ENCODE measurements at places on chromosomes 11 and 22. TPM values are rescaled to one million over a fixed set of nuclear protein-coding genes. Genes with fewer than 3 reads are reported as not detected.
A peak's percentile ranks its signal among the peaks of the same experiment; 100 is the strongest.

The DRD4 gene
- total RNA-seq, result not detected

The MMP27 gene
- total RNA-seq, result not detected

The OR2D2 gene
- total RNA-seq, result 0.24 TPM

The DDI1 gene
- total RNA-seq, result not detected

The GVQW3 gene
- total RNA-seq, result 2.3 TPM

The GRIA4 gene
- 3.7 TPM for total RNA-seq

The TMPRSS4 gene
- total RNA-seq, result 10.9 TPM

The APOA5 gene
- 20.3 TPM for total RNA-seq

The LGR4 gene
- total RNA-seq, result 115 TPM

DNA sequence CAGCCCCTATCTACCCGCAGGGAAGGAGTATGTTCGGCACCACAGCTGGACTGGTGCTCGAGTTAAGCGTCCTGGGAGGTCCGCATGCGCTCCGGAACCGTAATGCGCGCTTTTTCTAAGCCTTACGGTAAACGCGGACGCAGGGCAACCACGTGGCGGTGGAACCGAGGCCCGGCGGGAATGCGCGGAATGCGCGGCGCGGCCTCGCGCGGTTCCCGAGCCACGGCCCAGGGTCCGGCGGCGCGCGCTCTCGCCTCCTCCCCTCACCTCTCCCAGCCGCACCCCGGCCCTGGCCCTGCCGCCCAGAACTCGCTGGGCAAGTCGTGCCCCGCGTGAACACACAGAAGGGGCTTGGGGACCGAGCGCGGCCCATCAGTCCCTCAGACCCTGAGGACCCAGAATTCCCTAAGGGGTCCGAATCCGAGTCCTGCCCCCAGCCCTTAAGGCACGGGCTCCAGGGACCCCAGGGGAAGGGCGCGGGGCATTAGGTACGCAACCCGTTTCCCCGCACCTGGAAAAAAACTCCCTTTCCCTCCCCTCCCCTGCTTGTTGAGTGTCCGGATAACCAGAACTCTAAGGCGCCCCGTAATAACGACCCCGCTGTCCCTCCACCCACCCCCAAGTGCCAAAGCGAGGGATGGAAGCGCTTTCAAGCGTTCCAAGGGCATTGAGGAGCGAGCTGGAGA is 4.3 kb upstream of the CCND1 start:
- peak; percentile 83 for DNase-seq

GRCh38 chr11:96314326-96315020 is 28.5 kb downstream of the MAML2 start:
- DNase-seq, result no peak

GRCh38 chr22:37425800-37426705 is 1.2 kb downstream of the ELFN2 start:
- peak; percentile 60 for DNase-seq

DNA sequence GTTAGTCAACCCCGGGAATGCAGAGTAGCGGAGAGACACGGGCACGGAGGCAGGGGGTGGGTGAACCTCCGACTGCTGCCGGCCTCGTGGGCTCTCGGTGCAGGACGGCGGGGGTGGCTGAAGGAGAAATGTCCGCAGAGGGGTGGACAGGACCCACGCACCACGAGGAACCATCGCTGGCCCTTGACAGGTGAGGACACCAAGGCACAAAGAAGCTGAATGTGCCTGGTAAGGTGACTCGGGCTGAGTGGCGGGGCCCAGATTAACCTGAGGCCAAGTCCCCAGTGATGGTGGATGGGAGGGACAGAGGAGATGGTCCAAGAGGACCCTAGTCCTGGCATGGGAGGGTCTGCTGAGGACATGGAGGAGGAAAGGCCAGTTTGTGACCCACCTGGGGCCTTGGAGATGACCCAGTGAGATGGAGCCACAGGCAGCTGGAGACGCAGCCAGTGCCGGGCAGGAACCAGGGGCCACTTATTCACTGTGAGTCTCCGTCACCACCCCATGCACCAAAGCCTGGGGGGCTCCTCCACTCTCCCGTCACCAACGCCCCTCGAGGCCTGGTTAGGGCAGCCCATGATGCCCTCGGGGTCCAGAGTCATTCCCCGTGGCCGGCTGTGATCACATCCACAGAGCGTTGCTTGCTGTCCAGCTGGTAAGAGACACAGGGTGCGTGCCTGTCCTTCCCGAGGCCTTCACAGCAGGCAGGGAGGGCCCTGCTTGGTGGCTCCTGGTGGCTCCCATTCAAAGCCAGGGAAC is 64.2 kb downstream of the CELSR1 start:
- peak; percentile 4 for DNase-seq

DNA sequence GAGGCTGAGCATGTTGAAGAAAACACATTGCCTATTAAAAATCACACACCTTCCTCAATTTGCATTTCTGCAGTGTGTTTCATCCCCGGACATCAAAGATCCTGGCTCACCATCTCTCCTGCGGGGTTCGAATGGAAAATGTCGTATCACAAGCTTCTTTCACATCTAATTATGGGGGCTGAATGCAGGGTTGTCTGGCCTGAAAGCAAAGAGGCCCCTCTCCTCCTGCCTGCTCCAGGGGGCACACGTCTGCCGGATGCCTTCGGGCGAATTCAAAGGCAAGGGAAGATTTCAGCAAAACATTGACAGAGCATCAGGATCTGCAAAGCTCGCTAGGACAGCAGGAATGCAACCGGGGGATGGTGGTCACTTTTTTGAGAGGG is 1447.7 kb downstream of the TBC1D22A start:
- no peak for DNase-seq

DNA sequence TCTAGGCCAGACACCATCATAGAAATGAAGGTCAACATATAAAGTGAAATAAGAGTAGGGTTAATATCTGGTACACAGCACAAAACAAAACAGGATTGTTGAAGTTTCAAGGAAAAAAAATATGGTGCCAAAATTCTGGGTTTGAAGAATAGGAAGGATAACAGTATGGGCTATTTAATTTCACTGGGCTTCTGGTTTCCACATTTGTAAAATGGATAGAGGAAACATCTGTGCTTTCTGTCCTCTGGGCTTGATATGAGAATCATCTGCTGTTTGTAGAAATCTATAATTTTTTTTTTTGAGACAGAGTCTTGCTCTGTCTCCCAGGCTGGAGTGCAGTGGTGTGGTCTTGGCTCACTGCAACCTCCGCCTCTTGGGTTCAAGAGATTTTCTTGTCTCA is 13.8 kb upstream of the OR10V1 start:
- DNase-seq, result no peak

DNA sequence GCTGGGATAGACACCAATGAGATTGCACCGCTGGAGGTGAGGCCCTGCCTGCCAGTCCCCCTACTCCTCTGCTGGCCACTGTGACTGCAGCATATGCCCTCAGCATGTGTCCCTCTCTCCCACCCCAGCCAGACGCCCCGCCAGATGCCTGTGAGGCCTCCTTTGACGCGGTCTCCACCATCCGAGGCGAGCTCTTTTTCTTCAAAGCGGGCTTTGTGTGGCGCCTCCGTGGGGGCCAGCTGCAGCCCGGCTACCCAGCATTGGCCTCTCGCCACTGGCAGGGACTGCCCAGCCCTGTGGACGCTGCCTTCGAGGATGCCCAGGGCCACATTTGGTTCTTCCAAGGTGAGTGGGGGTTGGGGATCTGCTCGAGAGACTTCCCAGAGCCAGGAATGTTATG is 5.7 kb upstream of the SMARCB1 start:
- no peak for DNase-seq

GRCh38 chr11:59990421-59990820 is 26.6 kb upstream of the OOSP4B start:
- no peak for DNase-seq

- DNase-seq, result peak; percentile 67
These were observed 24.9 kb upstream of the CHKA start for GRCh38 chr11:68146010-68146540.
